ENCODE measurements at places on chromosomes 11 and 22. TPM values are rescaled to one million over a fixed set of nuclear protein-coding genes. Genes with fewer than 3 reads are reported as not detected.

GAS2 gene
- polyA plus RNA-seq, result 5.0 TPM

GRCh38 chr22:42957544-42957943 is 57.4 kb downstream of the PACSIN2 start:
- no peak for DNase-seq

DGAT2 gene
- not detected for polyA plus RNA-seq

BTBD18 gene
- 0.76 TPM for polyA plus RNA-seq

DNA sequence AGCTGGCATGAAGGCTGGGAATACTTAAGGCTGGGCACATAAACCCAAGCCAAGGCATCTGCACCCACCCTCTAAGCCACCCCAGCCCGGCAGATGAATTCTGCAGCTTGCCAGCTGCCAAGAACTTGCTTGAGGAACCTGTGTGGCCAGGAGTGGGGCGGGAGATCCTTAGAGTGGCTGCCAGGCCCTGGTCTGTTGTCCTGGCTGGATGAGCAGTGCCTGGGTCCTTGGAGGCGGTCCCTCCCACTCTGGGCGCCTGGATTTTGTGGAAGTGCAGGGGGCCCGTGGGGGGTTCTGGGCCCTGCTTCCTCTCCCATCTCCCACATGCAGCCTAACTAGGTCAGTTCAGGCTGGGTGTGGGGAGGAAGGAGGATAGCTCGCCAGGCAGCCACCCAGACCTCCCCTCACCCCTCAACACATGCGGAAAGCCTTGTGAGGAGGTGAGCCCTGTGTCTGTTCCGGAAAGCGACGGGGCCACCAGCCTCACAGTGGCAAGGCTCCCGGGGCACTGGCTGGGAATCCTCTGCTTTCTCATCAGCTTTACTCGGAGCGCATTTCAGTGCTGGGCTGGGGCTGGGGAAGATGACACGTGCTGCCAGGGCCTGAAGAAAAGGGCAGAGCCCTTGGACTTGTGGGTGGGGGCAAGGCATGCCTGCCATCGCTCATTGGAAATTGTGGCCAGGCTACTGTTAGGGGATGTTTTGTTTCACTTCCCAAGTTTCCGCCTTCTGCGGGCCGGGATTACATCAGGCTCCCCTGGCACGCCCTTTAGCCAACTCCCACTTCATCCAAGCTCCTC is 8.4 kb downstream of the DAGLA start:
- DNase-seq, result no peak

GRCh38 chr22:19081351-19081750 is 40.9 kb downstream of the DGCR2 start:
- no peak for DNase-seq

DNA sequence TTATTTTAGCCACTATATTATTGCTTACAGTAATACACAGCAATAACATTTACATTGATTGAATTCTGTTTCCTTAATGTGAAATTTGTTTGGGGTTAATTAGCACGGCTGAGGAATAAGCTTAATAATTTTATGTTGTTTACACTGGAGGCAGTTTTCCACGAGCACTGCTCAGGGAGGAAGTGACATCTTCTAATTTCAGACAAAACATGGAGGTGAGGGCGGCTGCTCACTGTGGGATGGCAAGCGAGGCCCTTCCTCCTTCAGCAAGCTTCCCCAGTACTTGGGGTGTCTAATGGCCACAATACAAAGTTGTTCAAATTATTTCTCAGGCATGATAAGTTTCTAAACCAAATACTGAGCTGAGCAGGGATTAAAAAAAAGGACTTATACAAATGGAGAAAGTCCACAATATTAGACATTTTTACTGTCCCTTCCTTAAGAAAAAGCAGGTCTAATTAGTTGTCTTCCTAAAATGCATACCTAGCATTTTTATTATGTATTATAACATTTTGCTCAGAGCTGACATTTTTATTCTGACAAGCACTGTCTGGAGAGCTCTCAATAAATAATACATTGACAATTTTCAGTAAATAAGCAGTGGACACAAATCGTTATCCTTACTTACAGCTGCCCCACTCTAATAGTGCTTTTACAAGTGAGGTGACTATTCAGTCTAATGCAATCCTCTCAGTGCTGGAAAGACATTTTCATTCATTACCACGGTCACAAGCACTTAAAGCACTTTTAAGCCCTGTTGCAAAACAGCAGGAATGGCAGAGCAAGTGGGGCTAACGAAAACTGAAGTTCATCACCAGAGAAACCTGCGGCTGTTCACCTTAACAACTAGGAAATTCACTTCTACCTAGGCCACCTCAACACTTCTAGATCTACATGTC is 56.2 kb downstream of the SOX6 start:
- DNase-seq, result no peak

DNA sequence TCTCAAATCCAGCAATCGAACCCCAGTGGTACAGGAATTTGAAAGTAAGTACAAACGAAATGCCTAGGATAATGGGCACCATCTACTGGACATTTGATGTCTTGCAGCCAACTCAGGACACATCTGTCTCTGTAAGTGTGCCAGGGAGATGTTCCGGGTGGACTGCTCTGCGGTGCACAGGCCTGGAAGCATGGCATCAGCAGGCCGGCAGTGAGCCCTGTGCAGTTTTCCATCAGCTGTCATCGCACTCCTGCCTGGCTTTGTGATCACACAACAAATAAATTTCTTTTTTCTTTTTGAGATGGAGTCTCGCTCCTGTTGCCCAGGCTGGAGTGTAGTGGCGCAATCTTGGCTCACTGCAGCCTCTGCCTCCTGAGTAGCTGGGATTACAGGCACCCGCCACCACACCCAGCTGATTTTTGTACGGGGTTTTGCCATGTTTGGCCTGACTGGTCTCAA is 71.0 kb downstream of the JAM3 start:
- peak; percentile 37 for DNase-seq

YAP1 gene
- not detected for polyA plus RNA-seq

DNA sequence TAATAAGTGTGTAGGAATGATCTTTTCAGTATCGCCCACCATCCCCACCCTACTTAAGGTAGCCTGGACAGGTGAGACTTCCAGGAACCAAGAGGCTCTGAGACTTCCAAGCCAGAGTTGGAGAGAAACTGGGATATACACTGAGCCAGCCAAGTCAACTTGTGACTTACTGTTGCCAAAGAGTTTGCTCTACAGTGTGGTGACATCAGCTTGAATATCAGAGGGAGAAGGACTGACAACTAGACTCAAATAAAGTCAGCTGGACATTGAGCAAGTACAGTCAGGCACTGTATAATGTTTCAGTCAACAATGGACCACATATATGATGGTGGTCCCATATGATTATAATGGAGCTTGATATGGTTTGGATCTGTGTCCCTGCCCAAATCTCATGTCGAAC is 1.2 kb upstream of the MMP10 start:
- no peak for DNase-seq
